ENCODE measurements at places on chromosomes 5 and 9.

DNA sequence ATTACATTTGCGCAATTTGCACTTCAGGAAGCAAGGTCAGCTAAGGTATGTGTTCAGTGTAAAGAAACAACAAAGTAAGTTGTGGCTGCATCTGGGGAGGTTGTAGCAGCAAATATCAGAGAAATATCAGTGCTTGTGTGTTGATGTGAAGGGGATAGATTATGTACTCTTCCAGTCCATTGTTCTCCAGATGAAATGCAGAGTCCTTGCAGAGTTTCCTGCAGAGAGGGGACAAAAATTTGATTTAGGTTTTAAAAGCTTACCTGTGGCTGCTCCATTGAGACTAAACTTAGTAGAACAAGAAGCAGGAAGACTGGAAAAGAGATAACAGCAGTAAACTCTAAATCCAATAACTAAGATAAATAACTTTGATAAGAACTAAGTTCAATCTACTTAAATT, 952.2 kb downstream of the CDH18 start:
- DNase-seq = no peak

DNA sequence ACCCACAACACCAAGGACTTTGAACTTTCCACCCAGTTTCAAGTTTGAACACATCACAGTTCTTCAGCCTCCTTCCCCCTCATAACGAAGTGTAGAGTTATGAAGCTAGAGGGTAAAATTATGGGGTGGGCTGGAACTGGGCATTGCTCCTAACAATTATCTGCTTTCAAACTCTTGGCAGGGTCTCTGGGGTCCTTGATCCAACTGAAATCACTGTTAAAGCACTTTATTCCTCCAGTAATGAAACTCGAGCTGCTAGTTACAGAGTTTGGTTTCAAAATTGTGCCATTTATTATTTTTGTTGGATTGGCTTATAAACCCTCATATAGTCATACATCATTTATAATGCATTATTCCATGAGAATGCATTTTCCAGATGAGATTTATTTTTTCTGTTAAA, 158.5 kb downstream of the RGS3 start:
- no peak for DNase-seq

- DNase-seq = peak; percentile 54
Measured at GRCh38 chr9:70911791-70912190, 209.6 kb downstream of the TRPM3 start.

DNA sequence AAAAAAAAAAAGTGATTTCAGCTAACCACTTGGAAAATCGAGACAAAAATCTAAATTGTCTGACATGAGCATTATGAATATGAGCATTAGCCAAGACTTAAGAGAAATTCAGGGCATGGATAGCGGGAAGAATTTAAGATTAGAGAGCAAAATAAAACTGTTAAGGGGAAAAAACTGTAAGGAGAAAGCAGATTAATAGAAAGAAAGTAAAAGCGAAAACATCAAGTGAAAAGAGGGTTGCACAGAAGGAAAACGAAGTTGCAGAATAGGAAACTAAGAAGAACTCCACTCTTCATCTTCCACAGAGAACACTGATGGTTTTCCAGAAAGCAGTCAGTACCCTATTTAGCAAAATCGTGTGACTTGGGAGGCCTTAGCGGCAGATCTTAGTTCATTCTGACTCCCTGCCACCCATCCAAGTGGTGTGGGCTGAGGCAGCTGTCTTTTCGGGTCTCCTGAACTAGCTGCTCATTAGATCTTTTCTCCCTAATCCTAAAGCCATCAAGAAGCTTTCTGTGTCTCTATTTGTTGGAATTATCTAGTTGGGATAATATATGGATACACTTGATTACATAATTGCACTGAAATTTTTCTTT, 3.7 kb downstream of the NIM1K start:
- DNase-seq = no peak

GRCh38 chr9:105835721-105836120, 141.4 kb downstream of the TMEM38B start:
- peak; percentile 62 for DNase-seq

DNA sequence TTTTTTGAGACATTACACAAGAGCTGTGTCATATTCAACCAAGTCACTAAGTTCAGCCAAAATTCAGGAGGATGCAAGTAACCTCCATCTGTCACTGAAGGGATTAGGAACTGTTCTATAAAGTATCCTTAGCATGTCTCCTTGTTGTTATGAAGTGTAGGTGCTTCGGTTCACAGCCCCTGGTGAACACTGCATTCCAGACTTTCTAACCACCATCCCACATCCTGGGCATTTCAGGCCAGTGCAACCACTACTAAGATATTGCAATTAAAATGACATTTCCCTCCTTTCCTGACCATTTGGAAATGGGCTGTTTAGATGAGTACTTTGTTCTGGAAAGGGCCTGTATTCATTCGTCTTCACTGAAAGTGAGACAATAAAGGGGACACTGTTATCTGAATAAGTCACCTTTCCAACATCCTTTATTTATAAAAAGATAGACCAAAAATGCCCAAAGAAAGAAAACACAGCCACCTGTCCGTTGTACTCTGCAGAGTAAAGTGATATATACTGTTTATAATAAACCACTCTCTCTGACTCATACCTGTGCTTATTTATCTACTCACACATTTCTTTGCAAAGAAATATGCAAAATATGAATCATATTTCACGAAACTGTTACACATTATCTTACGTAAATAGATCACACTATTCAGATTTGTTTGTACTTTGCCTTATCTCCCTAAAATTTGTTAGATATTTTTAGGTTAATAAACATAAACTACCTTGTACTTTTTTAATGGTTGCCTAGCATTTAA, 861.9 kb downstream of the CDH18 start:
- peak; percentile 8 for DNase-seq

GRCh38 chr5:171523781-171524180, 104.3 kb downstream of the FGF18 start:
- no peak for DNase-seq

DNA sequence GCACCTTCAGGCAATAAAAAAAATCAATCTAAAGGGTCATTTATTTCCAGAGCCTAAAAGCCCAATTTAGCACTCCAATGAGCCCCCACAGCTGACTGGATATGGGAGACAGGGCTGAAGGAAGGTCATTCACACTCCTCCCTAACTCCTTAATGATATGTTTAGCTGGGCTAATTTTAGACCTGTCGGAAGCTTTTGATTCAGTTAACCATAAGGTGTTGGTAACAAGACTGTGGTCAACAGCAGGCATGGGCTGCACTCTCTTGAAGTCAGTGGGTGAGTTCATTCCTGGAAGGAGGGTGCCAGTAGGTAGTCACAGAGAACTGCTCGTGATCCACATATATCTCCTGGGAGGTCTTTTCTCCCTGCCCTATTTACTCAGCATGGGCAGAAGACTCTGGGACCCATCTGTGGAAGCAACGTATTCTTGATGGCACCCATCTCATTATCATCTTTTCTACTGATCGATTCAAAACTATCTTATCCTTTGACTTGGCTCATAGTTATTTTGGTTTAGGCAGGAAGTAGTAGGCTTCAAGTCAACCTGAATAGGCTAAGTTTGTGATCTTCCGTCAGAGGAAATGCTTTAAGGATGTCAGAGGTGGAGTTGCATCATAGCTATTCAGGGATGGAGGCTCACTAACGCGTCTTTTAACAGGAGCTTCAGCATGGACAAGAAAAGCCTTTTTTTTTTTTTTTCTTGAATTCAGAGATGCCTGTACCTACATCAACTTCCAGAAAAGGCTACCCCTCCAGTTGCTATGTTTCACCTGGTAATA, 367.7 kb upstream of the SLC30A5 start:
- DNase-seq = no peak

DNA sequence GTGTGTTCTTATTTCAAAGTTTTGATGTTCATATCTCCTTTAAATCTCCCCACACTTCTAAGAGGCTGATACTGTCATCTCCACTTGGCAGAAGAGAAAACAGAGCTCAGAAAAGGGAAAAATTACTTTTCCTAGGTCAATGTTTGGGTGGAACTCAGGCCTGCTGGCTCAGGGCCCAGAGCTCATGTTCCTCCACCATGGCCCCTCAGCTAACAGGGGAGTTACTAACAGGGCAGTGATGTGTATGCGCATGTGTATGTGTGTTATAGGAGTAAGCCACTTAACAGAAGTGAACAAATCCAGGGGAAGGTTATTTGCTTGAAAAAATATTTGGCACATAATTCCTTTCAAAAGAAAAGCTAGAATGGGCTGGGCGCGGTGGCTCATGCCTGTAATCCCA, 2.5 kb downstream of the C1QTNF2 start:
- DNase-seq = no peak

- no peak for DNase-seq
Measured at GRCh38 chr9:18678821-18679590, 205.1 kb downstream of the ADAMTSL1 start.

DNA sequence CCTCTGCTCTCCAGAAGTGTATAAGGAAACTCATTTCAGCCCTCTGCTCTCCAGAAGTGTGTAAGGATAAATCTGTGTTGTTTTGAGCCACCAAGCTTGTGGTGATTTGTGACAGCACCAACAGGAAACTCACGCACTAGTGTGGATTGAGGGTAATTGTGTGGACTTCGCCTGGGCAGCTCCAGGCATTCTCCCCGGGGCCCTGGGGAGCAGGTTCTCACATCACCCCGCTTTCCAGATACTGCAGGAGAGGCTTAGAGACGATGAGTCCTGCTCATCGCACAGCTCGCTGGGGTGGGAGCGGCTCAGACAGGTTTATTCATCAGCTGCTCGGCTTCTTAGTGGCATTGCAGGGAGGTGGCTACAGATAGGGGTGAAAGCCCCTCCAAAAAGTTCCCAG, 38.4 kb upstream of the RNF130 start:
- DNase-seq = no peak

DNA sequence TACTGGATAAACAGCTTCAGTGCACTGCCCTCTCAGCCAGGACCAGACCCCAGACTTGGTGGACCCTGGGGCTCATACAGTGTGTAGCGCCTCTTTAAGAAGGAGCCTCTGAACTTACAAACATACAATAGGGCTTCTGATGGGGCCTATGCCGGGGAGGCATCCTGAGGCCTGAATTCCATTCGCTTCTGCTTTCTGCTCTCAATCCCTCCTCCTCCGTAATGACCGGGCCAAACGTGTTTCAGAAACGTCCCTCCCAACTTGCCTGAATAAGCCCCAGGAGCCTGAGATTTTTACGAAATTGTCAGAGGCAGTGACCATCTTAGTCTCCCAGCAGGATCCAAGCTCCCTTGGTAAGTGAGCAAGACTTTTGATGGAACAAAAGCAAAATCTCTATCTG, 128.1 kb upstream of the BOD1 start:
- no peak for DNase-seq

DNA sequence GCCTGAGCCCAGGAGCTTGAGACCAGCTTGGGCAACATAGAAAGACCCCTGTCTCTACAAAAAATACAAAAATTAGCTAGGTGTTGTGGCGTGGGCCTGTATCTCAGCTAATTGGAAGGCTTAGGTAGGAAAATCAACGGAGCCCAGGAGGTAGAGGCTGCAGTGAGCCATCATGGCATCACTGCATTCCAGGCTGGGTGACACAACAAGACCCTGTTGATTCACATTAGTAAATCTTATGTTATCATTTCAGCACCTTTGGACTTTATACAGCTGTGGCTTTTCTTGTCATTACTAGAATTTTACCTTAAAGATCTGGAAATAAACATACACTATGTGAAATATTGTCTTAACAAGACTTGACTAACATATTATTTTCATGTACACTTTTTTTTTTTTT, 185.0 kb downstream of the ZNF608 start:
- no peak for DNase-seq

- DNase-seq = no peak
Measured at GRCh38 chr9:89839449-89839848, 234.6 kb downstream of the GADD45G start.

DNA sequence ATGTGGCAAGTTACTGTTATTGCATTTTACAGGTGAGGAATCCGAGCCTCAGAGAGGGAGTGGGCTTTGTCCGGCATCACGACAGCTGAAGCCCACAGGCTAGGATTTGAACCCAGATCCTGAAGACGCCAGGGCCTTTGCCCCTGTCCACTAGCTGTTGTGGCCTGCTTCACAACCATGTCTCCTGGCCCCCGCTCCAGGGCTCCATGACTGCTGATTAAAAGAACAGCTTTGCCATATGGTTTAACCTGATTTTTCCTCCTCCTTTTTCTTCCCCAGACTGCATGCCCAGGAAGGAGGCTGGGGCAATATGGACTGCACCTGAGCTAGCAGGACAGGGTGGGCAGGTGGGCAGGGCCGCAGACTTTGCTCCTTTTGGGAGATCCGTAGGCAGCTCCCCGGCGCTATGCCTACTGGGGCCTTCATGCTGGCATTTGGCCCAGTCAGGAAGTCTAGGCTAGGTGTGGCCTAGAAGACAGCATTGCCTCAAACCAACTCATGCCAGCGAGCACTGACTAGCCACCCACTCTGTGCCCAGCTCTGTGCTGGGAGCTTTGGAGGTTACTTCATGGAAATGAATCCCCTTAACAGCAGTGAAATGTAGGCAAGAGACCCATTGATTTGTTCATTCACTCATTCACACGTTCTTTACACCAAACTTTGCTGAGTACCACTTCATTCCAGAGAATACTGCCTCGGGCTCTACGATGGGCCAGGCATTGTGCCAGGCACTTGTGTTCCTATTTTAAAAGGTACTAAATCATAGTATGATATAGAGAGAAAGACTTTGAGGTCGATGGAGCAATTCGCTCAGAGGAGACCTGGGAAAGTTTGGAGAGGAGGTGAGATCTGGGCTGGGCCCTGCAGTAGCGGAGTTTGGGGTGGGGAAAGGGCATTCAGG, 94.3 kb upstream of the CPEB4 start:
- DNase-seq = no peak

- DNase-seq = peak; percentile 50
Measured at GRCh38 chr5:140239939-140240700, 62.8 kb downstream of the PFDN1 start.

DNA sequence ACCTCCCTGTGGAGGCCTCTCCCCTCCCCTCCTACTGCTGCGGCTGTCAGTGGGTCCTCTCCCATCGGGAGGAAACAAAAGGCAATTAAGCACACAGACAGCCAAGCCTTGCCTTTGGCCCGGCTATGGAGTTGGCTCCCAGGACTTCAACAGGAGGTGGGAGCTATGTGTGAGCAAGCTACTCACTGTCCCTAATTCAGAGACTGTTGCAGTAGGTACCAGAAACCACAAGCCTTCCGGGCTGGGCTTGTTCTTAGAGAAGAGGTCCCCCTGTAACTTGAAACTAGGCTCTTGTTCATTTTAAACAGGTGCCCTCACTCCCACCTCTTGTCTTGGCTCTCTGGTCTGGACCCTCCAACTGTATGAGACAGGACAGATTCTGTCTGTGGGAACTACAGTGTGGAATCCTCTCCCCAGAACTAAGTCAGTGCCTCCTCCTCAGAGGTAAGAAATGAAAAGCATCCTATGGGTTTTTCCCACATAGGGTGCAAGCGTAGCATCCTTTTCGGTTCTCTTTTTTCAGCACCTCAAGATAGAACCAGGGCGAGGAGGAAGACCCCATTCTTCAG, 561.1 kb downstream of the EBF1 start:
- no peak for DNase-seq

GRCh38 chr5:14326035-14326903, 183.1 kb downstream of the TRIO start:
- peak; percentile 43 for DNase-seq
